ENCODE measurements at places on chromosomes 2 and 18. TPM values are rescaled to one million over a fixed set of nuclear protein-coding genes. Genes with fewer than 3 reads are reported as not detected.

DNA sequence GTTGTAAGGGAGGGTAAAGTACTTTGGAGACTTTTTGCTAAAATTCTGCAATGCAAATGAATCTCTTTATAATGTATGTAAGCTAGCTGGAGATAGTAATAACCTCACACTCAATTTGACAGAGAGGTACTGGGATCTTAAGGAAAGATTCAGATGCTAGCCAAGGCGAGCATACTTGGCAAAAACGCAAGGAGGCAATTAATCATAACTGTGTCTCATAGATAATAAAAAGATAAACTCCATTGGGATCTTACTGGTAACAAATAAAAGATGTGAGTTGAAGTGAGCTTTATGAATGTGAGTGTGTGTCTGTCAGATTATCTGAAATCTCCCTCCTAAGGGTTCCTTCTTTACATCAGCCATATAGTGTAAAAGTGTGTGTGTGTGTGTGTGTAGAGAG is 533.0 kb downstream of the TMX3 start:
- no peak for DNase-seq

DNA sequence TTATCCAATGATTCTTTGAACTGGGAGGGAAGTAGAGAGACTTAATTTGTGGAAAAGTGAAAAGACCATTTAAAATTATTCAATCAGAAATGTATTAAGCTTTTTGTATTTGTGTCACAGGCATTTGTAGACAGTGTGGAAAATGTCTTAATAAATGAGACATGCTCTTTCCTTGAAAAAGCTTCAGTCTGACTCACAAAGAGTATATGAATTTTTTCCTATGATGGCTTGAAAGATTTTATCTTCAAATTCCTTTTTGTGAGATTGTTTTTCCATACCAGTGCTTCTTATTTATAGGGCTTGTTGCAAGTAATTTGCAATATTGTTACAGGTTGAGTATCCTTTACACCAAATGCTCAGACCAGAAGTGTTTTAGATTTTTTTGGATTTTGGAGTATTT is 39.5 kb downstream of the STON1 start:
- DNase-seq: no peak

DNA sequence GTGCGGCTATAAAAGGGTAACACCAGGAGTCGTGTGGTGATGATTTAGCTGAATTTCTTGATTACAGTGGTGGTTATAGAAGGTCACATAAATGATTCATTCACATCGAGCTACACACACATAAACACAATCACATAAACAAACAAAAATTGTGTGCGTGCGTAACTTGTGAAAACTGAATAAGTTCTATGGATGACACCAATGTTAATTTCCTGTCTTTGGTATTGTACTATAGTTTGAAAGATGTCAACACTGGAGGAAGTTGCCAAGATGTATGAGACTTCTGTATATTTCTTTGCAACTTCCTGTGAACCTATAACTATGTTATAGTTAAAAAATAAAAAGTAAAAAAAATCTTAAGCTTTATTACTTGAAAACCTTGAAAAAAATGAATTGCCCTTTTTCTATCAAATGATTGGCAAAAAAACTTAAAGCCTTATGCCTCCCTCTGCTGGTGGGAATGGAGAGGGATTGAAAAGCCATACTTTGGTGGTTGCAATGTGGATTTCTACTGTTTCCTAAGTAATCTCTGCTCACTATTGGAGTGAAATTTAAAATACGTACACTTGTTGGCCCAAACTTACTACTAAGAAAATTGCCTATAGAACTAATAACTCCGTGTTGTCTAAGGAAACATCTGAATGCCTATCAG is 227.7 kb downstream of the RPIA start:
- DNase-seq: no peak

- DNase-seq: no peak
Measured at GRCh38 chr2:152594022-152594766, 123.1 kb downstream of the PRPF40A start.

DNA sequence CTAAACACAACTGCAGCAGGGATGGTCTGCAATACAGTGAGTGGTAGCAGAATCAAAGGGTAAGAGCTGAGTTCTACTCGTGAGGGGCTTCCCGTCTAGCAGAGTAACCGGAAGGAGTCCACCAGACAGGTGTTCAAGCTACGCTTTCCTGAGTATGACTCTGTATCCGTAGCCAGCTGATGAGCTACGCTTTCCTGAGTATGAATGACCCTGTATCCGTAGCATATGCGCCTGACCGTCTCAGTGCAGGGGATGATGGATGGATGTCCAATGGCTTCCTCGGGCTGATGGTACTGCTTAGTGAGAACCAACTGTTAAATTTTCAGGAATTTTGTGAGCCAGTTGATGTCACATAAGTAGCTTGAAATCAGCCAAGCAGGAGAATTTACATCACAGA is 244.1 kb upstream of the MYT1L start:
- no peak for DNase-seq

ABHD1 gene
- 1.1 TPM for polyA plus RNA-seq

CCL20 gene
- polyA plus RNA-seq: 0.41 TPM

EML4 gene
- polyA plus RNA-seq: 118 TPM
